ENCODE measurements at places on chromosomes 1 and 21.

- no peak for DNase-seq
Measured at GRCh38 chr1:64830030-64830651, 85.3 kb downstream of the RAVER2 start.

GRCh38 chr1:178509414-178510007 is 3.4 kb upstream of the TEX35 start:
- no peak for DNase-seq

DNA sequence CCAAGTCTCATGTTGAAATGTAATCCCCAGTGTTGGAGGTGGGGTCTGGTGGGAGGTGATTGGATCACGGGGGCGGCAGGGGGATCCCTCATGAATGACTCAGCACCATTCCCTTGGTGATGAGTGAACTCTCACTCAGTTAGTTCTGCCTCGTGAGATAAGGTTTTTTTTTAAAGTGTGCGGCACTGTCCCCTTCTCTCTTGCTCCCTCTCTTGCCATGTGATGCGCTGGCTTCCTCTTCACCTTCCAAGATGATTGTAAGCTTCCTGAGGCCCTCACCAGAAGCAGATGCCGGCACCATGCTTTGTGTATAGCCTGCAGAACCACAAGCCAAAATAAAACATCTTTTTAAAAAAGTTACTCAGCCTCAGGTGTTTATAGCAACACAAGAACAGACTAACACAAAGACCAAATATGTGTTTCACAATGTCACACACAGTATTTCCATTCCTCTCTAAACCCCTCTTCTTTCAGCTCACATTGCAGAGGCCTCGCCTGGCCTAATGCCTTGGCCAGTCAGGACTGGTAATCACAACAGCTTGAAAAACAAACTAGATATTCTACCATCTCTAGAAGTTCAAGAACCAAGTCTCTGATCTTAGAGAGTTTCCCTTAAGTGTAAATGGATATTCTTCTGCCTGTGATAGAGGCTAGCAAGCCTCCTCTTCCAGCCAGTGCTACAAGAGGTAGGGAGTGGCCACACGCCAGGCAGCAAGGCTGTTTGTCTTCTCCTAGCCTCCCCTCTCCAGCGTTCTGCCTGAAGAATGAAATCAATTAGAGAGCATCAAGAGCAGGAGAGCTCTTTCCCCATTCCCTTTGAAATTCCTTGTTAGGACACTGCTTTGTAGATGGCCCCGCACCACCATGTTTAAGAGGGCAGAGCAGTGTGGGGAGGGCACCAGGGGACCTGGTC is 19.6 kb upstream of the RAP1A start:
- no peak for DNase-seq

- no peak for DNase-seq
Measured at GRCh38 chr21:28336314-28336713, 656.4 kb downstream of the LTN1 start.

- DNase-seq, result no peak
Measured at GRCh38 chr1:201644197-201644596, 105.3 kb downstream of the NAV1 start.

DNA sequence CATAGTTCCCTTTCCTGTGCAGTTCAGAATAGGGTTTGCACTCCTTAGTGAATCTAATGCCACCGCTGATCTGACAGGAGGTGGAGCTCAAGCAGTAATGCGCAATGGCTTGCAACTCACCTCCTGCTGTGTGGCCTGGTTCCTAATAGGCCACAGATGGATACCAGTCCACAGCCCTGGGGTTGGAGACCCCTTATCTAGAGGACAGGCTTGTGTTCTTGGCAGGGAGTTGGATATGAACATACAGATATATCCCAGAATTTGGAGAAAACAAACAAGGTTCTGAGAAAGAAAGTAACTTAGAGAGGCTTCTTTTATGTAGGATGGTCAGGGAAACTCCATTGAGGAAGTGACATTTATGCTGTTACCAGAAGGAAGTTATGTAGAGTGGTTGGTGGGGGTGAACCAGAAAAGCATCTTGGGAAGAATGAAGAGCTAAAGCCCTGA is 5.1 kb upstream of the PTPRC start:
- DNase-seq, result no peak

- no peak for DNase-seq
Measured at GRCh38 chr1:55747408-55747841, 532.3 kb upstream of the USP24 start.

- no peak for DNase-seq
Measured at GRCh38 chr21:41957991-41958766, 4.4 kb upstream of the C2CD2 start.

GRCh38 chr1:62325681-62326080 is 6.4 kb upstream of the KANK4 start:
- DNase-seq, result no peak

GRCh38 chr1:180691322-180691913 is 59.6 kb downstream of the XPR1 start:
- DNase-seq, result no peak

DNA sequence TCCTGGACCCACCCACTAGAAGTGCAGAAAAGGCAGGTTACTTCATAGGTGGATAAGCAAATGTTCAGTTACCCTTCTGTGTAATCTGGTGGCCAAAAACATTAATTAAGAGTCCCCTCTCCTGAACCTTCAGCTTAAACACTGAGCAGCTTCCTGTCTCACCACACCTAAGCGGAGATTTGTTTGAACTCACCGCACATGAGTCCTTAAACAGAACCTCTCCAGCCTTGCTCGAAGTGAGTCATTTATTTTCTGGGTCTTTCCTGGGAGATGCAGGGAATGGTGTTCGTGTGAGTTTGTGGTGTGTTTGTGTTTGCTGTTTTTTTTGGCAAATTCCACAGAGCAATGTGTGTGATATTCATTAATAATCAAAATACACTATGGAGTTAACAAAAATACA is 7.6 kb upstream of the FNBP1L start:
- DNase-seq, result no peak

DNA sequence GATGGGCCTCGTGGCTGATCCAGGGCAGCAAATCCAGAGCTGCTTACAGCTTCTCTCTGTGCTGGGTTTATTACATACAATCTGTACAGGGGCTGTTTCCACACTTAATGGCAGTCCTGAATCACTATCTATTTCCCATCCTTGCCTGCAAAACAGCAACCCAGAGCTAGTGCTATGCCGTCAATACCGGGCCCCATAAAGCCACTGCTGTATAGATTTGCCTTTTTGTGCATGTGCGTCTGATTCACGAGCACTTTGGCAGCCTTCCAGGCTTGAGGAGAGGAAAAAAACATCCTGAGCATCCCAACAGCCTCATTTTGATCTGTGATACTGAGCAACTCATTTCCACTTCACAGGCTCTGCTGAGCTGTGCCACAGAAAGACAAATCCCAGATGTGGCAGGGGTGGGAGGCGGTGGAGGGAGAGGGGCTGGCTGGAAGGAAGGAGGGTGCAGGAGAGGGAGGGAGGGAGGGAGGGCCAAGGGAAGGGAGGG is 65.2 kb upstream of the TARBP1 start:
- DNase-seq, result no peak

GRCh38 chr1:98661544-98662355 is at the start of gene SNX7:
Gene SNX7 (plus strand): TSS chr1:98661721. CDS start chr1:98661732, 11 bp downstream.
- no peak for DNase-seq

GRCh38 chr1:234902774-234903547 is 225.7 kb downstream of the TOMM20 start:
- DNase-seq, result no peak

- DNase-seq, result no peak
Measured at GRCh38 chr1:9732123-9732971, 80.8 kb downstream of the PIK3CD start.

DNA sequence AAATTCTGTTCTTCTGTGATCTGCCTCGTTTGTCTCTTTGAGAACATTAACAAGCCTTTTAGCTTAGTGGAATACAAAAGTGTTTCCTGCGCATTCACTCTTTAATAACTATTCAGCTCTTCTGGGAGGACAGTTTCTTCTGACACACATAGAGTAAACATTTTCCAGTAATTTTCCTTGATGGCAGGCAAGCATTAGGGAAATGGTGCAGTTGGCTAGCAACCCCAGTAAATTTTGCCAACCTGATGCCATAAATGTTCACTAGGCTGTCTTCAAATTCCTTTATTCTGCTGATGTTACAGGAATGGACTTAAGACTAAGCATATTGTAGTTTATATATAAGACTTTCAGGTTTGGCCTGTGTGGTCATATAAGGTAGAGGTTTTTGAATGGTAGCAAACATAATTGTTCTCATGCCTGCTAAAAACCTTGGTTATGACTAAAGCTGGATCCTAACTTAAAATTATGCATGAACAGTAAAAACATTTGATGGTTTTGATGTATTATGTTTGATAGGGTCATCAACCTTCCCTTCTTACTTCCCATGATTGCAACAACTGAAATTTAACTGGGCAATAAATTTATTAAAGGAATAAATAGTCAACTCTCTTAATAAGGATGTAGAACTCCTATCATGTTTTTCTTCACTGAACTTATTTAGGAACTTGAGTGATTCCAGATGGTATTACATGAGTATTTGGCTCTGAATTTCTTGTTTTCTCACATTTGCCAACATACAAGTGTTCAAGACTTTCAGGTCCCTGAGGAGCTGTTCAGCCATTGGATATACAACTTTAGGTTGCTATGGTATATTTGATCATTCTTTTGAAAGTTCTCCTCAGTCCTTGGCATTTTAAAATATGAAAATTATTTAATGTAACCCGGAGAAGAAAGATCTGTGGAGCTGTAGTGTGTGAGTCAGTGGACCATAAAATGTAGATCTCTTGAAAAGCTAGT is 223.4 kb downstream of the FMN2 start:
- DNase-seq, result no peak

DNA sequence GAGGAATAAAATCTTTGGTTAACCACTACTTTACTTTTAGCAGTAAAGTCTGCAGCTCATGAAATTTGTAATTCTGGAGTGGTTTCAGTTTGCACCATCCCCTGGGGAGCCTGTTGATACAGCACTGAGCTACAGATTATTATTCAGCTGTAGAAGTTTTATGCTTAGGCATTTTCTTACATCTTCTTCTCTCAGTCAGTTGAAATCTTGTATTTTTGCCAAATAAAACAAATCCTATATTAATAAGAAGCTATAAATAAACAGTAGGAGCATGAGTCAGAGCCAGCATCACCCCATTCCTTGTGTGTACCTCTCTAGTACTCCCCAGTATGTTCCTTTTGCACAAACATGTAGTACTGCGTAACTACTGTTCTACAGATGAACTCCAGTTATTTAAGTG is 118.9 kb downstream of the ATF6 start:
- no peak for DNase-seq

GRCh38 chr1:12745126-12745991 is 641 bp upstream of the CFAP107 start:
- DNase-seq, result no peak

DNA sequence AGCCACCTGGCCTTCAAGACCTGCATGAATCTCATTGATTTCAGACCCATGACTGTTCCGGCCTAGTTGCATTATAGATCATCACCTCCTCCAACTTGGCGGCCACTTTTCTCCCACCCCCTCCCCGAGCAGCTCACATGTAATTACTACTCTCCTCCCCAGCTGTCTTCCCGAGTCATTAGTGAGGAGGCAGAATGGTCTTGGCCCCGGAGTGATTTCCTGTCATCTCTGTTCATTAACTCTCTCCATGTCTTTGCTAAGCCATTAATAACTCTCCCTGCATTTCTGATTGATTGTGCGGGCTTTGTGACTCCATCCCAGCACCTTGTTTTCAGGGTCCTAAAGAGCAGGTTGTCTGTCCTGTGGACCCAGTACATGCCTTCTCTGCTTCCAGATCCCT is 75.6 kb upstream of the CNTN2 start:
- DNase-seq, result no peak

- no peak for DNase-seq
Measured at GRCh38 chr1:93765099-93765498, 83.5 kb upstream of the BCAR3 start.

- DNase-seq, result no peak
Measured at GRCh38 chr1:227948493-227949260, 945 bp upstream of the WNT9A start.

DNA sequence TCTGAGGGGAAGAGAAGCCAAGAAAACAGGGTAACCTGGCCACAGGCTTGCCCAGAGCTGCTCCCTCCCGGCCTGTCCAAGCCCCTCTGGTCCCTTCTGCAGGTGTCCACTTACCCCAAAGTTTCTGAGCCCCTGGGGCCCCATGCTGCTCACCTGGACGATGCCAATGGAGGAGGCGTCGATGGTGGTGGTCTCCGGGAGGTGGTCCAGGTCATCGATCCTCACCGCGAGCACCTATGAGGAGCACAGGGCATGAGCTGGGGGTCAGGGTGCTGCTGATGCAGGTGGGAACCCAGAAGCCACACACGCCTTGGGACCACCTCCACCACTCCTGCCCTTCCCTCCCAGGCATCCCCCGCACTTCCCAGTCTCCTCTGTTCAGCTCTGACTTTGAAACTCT is 37.5 kb upstream of the RIPK4 start:
- no peak for DNase-seq

GRCh38 chr21:37461479-37461878 is 94.9 kb downstream of the DYRK1A start:
- DNase-seq, result no peak

GRCh38 chr1:153490272-153491051 is 30.0 kb upstream of the S100A7 start:
- no peak for DNase-seq

GRCh38 chr1:201482755-201483154 is 13.8 kb upstream of the PHLDA3 start:
- no peak for DNase-seq

DNA sequence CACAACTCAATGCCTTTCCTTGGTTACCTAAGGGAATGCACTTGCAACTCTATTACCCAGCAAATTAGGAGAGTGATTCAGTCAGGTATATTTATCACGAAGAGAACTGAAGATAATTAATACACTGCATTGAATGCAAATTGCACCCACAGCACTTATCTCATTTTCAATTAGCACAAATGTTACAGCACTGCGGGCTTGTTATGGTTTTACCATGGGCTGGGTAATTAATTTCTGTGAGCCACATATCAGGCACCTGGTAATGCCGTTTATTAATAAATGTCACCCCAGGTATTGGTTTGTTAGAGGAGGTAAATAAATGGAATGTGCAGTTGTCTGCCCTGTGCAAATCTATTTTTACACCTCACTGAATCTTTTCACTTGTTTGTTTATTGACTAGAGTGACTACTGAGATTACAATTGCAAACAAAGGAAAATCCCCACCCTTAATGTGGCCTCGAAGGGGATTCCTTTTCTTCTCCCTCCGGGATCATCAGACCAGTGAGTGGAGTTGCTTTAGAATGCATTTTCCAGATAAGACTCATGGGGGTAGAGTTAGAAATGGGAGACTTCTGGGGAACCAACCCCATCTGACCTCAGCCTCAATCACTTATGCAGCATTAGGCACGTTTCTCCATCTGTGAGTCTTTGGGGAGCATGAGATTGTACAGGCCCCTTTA is 269.3 kb downstream of the RPS6KC1 start:
- DNase-seq, result no peak
